Left renal cortex interstitium (tissue), 4 donors: ENCODE measurements at places on chromosomes 5 and 9.

DNA sequence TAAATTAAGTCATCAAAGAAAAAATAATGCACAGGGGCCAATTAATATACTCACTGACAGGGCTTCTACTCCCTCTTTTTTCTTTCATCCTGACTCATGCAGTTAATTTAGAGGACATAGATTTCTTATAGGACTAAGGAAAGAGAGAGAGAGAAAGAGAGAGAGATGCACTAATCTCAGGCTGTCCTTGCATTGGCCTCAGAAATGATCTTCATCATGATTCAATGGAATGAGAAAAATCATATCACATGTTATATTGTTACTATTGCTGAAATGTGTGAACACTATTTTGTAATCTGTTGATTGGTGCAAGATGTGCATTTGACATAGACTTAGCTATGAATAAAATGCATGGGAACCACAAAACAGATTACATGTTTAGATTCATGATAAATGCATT, 608.3 kb upstream of the NUDT12 start:
- DNase-seq = no peak

DNA sequence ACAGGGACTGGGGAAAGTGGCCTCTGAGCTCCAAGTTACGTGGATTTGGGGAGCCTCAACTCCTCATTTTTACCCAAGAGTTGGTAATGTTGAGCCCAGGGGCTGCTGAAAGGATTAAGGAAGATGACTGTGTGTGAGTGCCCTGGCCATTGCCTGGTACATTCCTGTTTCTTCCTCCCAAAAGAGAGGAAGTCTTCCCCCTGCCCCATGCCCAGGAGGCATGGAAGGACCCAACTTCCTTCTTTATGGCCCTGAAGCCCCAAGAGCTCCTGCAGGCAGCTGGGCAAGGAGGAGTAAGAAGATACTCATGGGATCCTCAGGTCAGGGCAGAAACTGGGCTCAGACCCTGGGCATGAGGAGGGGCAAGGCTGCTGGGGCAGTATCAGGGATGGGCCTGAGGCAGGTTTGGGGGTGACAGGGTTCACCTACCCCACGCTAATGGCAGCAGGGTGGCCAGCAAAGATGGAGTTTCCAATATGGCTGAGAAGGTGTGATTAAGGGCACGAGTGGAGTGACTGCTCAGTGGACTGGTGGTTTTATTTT, 118.3 kb upstream of the MVB12B start:
- DNase-seq = no peak

GRCh38 chr5:132487841-132488555, 2.6 kb downstream of the IRF1 start:
- DNase-seq = no peak

DNA sequence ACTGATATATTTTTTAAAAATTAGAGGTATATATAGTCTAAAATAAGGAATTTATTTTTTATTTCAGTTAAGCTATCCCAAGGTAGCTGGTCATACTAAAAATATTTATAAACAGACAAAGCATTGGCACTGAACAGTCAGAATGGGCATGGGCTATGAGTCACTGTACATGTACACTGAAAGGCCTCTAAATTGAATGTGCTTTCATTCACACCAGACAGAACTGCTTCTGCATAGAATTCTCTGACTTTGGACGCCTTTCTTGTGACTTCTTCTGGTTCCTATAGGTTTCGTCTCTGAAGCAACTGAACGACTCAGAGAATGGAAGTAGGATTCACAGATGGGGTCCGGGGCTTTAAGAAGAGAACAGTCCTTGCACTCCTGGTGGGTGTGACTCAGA, 394.8 kb upstream of the MEF2C start:
- DNase-seq = no peak

DNA sequence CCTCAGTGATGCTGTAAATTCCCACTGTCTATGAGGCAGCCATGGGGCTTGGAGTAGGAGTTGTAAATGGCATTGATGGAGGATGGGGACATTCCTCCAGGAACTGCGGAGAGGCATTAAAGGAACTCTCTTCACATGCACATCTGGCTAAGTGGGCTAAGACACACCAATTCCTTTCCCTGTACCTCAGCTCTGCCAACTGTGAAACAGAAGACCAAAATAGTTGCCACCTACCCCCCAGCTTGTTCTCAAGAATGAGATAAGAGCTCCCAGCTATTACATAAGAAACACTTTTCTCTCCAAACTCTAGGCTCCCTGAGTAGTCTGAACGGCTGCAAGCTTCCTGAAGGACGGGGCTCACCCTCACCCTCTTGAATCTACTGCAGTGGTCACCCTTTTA, 144.6 kb upstream of the SLC30A5 start:
- DNase-seq = no peak

- DNase-seq = no peak
These were observed 28.5 kb downstream of the CFAP90 start for GRCh38 chr5:7822449-7822848.

GRCh38 chr9:69519470-69520240, 152.5 kb downstream of the APBA1 start:
- no peak for DNase-seq

- no peak for DNase-seq
These were observed 9.4 kb upstream of the PLEKHG4B start for GRCh38 chr5:82570-82969.

DNA sequence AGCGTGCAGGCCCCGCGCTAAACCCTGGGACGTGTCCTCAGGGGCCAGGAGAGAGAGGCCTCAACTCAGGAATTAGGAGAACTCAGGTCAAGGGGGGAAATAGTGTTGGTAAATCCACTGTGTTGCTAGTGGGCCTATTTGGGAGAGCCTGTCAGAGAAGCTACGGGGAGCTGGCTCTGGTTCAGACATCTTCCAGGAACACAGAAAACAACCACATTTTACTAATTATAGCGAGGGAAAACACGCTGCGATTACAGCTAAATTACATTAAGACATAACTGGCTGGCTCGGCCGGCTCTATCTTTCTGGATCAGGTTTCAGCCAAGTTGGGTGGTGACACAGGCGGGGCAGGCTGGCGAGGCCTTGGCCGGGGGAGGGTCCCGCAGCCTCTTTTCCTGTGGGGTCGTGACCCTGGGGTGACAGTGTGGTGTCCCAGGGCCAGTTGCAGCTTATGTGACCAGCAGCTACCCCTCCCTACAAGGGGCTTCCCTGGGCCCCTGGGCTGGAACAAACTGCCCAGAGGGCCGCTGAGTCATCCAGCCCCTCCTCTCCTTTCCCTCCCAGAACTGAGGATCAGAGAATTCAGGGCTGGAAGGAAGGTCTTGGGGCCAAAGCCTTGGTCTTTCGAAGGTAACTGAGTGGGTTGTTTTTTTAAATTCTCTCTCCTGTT, 75.1 kb downstream of the FGF18 start:
- DNase-seq = peak; percentile 56

DNA sequence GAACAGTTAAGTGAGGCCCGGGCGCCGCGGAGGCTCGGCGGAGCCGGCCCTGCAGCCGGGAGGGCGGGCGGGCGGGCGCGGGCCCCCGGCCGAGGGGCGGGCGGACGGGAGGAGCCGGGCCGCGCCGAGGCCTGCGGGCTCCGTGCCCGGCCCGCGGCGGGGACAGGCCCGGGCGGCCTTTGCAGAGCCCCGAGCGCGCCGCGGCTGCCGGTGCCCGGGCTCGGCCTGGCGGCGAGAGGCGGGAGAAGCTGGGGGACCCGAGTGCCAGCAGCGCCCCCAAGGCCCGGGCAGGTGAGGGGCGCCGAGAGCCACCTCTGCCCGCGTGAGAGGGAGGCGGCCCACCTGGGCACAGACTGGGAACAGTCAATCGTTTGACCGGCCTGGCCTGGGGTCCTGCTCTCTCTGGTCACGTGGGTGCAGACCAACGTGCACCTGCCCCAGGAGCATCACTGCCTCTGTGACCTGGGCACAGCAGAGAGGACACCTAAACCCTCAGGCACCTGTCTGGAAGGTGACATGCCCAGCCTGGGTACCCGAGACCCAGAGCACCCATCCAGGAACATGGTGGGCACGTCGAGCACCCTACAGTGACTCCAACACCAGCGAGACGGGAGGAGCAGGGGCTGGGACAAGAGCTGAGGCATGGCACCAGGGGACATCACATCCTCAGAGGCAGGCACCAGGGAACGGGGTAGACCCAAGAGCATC, 531 bp downstream of the MVB12B start:
- no peak for DNase-seq

- no peak for DNase-seq
These were observed at the start of gene APBA1 for GRCh38 chr9:69671879-69672595. TSS of gene APBA1 (minus strand) at chr9:69672371.
